ENCODE measurements at places on chromosomes 2 and 18.

DNA sequence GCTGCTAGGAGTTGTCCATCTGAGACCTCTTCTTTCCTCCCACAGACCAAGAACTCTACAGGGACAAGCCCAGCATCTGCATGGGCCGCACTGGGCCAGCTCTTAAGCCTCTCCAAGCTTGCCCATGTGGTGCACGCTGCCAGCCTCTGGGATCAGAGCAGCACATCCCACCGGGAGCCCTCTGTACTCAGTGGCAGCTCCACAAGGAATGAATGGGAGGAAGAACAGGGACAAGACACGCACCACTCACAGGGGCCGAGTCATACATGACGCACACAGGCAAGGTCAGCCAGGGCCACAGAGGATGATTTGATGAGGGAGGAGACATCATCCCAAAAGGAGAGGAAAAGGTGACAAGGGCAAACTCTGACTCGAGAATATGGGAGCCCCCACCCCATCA, 268.3 kb downstream of the KLHL29 start:
- no peak for DNase-seq

DNA sequence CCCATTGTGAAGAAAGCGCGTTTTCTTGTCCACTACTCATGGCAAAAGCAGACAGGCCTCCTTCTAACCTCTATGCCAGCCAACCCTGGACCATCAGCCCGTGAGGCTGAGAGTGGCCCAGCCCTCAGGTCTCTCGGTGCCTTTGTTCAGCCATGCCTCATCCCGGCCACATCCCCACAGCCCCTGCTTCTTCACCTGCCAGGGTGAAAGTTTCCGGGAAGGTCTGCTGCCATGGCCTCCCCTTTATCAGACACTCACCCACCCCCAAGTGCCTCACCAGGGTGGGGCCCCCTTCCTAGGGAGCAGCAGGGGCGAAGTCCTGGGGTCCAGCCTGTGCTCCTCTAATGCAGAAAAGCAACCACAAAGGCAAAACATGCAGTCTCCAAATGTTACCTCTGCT, 478.4 kb upstream of the SALL3 start:
- no peak for DNase-seq

GRCh38 chr2:231743376-231744116, 35.2 kb downstream of the PTMA start:
- DNase-seq = no peak

GRCh38 chr18:7754725-7755181, 187.6 kb downstream of the PTPRM start:
- no peak for DNase-seq

- DNase-seq = no peak
Measured at GRCh38 chr2:8132351-8132831, 549.5 kb upstream of the ID2 start.

GRCh38 chr18:9683418-9684396, 24.4 kb upstream of the RAB31 start:
- no peak for DNase-seq

GRCh38 chr2:19731037-19731436, 170.7 kb downstream of the TTC32 start:
- no peak for DNase-seq

- no peak for DNase-seq
Measured at GRCh38 chr2:62283147-62283546, 87.2 kb downstream of the B3GNT2 start.

DNA sequence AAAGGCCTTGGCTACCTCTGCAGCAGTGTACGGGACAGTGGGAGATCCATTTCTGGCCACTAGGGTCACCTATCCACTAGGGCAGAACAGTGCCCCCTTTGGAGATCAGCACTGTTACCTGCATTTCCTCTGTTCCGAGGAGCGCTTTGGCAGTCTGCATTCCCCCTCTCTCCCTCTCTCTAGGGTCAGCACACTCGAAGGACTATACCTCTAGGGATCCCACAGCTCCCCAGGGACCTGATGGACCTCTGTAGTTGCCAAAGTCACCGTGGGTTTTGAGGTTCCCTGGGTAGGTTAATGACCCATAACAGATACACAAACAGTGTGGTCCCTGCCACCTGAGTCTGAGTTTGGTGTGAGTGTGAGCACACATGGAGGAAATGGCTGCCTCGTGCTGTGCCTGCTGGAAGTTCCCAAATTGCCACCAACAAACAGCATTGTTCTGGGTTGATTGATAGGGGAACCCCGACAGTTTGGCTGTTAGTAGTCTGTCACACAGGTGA, 99.8 kb upstream of the VWC2L start:
- DNase-seq = no peak
